ENCODE measurements at places on chromosomes 12 and 14.

GRCh38 chr12:92111256-92111655 is 34.4 kb downstream of the BTG1 start:
- no peak for DNase-seq

GRCh38 chr12:26318661-26319068 is 123.3 kb downstream of the SSPN start:
- peak; percentile 92 for DNase-seq

DNA sequence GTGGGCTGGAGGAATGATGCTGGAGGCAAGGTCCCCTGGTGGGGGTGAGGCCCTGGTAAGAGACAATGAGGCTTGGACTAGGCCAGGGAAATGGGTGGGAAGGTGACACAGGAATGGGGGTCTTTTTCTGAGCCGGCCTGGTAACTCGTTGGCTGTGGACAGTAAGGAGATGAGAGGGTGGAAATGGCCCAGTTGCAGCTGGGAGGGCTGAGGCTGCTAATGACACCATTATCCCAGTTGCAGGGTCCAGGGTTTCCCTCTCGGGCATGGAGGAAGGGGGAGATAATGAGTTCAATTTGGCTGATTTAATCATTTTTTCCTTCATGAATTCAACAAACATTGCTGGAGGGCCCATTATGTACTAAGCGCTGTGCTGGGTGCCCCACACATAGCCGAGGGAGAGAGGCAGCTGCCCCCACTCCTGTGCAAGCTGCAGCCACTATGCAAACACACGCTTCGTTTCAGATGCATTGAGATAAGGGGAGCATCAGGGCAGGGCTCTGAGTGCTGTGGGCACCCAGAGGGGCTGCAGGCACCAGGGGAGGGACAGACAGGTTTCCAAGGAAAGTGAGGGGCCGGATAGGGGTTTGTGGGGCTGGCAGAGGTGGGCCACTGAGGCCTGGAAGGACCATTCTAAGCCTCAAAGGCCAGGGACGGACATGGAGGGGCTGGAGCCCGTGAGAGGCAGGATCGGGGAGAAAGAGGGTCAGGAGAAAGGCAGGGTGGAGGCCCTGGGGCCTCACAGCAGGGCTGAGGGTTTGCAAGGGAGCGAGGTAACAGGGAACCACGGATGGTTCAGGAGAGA is 43.2 kb upstream of the MEG3 start:
- no peak for DNase-seq

DNA sequence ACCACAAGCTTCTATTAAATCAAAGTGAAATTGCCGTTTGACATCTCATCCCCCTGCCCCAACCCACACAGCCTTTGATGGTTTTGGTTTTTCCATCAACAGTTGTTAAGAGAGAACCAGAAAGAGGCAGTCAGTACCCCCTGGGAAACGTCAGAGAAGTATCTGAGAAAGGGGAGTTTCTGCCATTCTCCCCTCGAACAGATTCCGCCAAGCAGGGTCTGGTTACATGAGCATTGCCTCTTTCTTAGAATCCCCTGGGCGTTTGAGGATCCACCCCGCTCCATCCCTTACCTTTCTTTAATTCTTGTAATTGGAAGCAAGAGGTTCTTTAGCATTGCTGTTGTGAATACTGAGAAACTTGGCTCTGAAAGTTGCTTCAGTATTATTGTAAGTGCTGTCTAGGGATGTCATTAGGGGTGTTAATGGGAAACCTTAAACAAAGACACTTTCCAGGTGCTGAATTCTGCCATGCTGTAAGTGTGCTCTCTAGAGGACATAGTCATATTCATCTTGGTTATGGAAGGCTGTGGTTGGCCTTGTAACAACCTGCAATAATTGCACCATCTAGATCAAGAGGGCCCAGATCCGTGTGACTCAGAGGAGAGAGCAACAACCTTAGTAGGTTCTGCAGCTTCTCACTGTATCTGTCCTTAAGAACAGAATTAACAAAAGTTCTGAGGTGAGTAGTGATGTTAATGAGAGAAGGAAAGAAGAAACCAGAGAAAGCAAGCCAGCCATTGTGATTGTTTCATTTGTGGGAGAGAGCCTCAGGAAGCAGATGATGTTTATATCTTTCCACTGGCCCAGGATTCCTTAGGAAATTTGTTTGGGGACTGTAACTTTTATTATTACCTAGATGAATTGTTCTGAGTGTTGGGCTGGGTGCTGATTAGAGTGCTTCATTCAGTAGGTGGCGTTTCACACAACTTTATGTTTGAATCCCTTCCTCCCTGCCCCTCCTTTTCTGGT is 9.0 kb downstream of the TMBIM6 start:
- DNase-seq, result peak; percentile 81

DNA sequence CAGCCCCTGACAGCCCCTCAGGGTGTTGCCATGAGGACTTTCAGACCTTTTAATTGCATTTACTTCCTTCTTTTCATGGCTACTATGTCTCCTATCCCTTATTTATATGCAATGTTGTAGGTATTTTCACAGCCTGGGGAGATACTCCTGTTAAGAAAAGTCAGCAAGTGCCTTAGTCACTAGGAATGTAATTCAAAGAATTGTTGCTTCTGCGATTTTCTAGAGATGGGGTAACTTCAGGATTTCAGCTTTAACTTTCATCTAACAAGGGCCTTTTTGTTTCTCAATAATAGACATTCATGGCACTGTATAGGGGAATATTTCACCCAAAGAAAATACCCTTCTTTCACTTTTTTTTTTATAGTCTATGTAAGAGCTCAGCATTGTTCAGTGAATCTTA is 533.3 kb upstream of the MIS18BP1 start:
- no peak for DNase-seq

DNA sequence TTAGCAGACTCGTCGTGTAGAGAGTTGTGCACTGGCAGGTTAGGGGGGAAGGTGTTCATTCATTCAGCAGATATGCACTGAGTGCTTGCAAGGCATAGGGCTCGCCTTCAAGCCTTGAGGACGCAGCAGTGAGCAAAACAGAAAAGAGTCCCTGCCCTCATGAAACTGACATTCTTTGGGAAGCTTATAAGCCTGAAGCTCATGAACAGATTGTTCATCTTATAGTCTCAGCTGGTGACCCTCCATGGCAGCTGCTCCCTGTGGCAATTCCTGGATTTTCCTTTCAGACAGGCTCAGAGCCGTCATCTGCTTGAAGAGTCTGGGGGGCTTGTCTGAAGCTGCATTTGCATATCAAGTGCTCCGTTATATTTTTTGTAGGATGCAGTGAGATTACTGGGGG is 148.4 kb downstream of the PRKCH start:
- DNase-seq, result no peak

DNA sequence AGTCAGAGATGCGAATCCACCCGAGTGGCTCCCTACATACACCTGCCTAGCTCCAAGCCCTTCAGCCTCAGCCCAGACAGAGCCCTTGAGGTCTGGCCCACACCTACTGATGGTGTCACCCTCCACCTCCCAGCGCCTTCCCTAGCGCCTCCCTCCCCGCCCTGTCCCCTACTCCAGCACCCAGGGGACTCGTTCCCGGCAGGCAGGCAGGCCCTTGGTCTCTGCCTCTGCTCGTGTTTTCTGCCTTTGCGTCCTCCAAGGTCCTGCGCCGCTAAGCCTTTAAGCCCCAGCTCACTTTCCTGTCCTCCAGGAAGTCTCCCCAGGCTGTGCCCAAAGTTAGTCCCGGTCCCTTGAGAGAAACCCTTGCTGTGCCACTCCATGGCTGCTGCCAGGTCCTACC is 12.7 kb downstream of the INF2 start:
- no peak for DNase-seq

GRCh38 chr12:96048393-96048969 is 13.1 kb upstream of the LTA4H start:
- DNase-seq, result no peak

DNA sequence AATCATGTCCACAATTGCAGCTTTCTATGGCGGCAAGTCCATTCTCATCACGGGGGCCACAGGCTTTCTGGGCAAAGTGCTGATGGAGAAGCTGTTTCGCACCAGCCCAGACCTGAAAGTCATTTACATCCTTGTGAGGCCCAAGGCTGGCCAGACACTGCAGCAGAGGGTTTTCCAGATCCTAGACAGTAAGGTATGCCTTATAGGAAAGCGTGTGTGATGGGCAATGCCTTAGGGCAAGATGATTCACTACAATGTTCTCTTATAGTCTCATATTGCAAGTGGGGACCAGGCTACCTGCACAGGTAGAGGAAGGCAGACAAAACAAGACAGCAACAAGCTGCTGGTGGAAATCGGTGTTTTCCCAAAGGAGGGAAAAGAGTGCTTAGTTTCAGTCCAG is 110.5 kb downstream of the ERGIC2 start:
- DNase-seq, result no peak

DNA sequence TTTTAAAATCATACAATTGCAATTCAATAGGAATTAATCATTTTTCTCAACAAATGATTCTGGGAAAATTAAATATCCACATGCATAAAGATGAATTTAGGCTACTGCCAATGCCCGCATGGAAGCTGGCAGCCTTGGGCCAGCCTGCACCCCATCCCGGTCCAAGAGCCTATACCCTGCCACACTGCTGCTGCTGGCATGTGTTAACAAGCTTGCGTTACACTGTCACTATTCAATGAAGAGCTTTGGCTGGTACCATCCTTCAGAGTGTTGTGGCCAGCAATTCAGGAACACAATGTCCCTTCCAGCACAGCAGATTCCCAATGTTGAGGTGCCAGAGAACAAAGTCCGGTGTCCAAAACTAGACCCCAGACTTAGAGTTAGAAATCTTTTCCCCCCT is 13.6 kb upstream of the TAS2R14 start:
- no peak for DNase-seq

- DNase-seq, result no peak
Observed at GRCh38 chr14:84086714-84087113, 1443.2 kb upstream of the FLRT2 start.

DNA sequence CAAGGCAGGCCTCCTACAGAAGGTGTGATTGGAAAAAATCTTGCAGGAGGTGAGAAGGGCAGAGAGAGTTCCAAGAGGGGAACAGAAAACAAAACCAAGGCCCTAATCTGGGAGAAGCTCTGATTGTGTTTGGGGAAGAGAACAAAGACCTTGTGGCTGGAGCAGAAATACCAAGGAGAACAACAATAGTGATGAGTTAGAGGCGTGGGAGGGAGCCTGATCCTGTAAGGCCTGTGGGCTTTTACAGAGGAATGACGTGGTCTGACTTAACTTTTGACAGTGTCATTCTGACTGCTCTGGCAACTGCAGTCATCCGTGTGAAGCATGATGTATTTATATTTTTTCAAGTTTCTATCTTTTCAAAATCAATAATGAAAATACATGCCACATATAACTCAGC is 200.6 kb downstream of the ANO4 start:
- DNase-seq, result peak; percentile 52

DNA sequence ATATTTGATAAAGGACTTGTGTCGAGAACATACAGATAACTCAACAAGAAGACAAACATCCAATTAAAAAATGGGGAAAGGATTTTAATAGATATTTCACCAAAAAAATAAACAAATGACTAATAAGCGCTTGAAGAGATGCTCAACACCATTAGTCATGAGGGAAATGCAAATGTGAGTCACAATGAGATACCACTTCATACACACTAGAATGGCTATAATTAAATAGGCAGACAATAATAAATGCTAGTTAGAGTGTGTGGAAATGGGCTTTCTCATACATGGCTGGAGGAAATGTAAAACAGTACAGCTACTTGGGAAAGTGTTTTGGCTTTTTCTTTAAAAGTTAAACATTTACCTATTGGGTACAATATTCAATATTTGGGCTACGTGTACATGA is 34.8 kb downstream of the DLK1 start:
- peak; percentile 93 for DNase-seq

- no peak for DNase-seq
Observed at GRCh38 chr12:69910694-69911093, 85.7 kb downstream of the MYRFL start.

DNA sequence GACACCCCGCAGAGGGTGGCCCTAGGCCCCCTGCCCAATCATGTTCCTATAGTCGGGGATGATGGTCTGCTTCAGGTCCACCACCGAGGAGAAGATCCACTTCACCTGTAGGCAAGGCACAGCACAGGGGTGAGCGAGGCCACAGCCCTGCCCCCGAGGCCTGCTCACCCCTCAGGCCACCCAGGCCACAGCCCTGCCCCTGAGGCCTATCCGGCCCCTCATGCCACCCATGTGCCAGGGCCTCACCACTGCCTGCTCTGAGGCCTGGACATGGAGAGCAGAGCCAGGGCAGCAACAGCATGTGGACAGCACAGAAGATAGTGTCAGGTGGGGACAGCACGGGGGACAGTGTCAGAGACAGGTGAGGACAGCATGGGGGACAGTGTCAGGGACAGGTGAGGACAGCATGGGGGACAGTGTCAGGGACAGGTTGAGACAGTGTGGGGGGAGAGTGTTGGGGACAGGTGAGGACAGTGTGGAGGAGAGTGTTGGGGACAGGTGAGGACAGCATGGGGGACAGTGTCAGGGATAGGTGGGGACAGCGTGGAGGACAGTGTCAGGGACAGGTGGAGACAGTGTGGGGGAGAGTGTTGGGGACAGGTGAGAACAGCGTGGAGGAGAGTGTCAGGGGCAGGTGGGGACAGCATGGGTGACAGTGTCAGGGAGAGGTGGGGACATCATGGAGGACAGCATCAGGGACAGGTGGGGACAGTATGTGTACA is 239.7 kb downstream of the TMEM121 start:
- DNase-seq, result no peak

- DNase-seq, result peak; percentile 54
Observed at GRCh38 chr14:50051106-50051505, 65.3 kb downstream of the VCPKMT start.

DNA sequence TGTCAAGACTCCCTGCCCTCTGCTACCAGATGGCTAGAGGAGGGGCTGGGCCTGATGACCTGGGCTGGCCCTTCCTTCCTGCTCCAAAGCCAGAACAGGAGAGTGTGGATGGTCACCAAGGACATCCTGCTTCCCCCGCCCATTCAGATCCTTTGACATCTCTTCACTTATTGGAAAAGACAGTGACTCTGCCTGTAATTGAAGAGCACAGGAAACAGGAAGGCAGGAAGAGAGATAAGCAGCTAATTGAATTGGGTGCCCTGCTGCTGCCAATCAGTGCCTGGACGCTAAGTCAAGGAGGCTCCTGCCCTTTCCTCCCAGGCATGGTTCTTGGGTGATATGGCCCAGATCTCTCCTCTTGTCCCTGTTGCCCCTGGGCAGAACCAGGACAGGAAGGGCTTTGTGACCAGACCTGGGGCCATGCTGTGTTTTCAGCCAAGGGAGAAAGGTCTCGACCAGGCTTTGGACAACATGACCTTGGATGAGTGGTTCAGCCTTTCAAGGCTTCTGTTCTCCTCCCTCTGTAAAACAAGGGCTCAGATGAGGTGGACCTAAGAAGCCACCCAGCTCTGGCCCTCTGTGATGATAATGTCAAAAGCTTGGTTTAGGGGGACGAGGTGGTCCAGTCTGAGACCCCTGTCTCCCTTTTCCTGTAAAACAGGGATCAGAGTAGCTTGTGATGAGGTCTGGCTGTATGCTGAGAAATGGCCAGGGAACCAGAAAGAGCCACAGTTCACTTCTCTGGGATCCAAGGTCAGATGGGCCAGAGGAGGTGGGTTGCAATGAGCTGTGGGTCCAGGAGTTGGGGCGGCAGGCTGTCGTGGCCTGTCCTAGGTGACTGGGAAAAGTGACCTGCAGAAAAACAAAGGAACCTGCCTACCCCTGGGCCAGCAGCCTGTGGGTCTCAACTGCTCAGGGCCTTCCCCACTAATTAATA is 38.8 kb downstream of the FAM222A start:
- DNase-seq, result no peak

GRCh38 chr14:101639241-101639833 is 78.0 kb downstream of the DIO3 start:
- no peak for DNase-seq

GRCh38 chr14:35704793-35705493 is 104.2 kb downstream of the RALGAPA1 start:
- no peak for DNase-seq

GRCh38 chr14:68730811-68731425 is 61.9 kb downstream of the ZFP36L1 start:
- DNase-seq, result no peak
